Cardiac muscle cell (in vitro differentiated cells and primary cell): ENCODE measurements at places on chromosomes 16 and 17.

DNA sequence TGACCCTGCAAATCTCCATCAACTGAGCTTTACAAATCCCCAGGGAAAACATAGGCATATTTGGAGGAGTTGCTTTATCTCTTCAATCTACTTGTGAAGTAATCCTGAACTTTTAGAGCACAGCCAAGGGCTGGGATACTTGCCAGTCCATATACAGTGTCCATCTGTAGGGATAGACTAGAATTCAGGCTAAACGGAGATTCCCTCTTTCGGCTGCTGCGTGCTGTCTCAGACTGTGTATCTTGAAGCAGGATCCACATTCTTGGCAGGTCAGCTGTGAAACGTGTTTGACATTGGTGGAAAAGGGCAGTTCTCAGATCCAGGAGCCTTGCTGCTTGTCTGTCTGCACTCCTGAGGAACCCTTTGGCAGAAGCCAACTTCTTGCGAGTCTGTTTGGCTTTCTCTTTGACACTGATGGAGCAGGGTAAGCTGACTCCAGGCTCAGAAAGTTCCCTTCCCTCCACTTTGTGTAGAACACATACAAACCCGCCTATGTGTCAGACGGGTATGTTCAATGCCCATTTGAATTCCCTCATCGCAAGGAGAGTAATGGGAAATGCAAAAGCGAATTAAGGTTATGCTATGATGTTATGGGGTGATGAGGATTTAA lies 221.8 kb downstream of the MAP2K4 start:
- no peaks in the 10 kb centered on the region for H3K27me3 ChIP-seq
- peaks cover 14% of the 10 kb centered on the region for H3K4me1 ChIP-seq
- H3K27ac ChIP-seq: peak overlapping the region; percentile 63
- no peak overlapping the region for H3K4me3 ChIP-seq
- DNase-seq: no peak
- no peaks in the 10 kb centered on the region for H3K36me3 ChIP-seq

DNA sequence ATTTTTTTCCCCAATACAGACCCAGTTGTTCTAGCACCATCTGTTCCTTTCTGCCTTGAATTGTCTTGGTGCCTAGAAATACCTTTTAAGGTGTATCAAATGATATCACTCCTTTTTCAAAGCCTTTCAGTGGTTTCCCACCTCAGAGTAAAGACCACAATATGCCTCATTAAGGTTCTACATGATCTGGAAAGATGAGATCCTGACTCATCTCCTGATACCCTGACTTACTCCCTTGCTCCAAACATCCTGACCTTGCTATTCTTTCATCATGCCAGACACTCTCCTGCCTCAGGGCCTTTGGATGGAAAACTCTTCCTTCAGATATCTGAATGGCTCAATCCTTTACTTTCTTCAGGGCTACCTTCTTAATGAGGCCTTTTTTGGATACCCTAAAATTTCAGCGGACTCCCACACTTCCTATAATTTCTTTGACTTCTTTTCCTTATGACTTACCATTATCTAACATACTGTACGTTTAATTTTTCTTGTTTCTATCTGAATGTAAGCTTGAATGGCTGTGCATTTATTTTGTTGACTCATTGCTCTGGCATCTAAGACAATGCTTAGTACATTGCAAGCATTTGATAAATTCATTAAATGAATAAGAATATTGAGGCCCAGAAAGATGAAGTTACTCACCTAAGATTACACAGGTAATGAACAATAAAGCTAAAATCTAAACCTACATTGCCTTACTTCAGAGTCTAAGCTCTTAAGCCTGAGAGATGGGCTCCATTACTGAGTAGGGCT lies 19.2 kb downstream of the FLOT2 start:
- H3K27ac ChIP-seq: no peak overlapping the region
- no peaks in the 10 kb centered on the region for H3K27me3 ChIP-seq
- no peaks in the 10 kb centered on the region for H3K4me1 ChIP-seq
- H3K4me3 ChIP-seq: no peak overlapping the region
- no peak for DNase-seq
- peaks cover 29% of the 10 kb centered on the region for H3K36me3 ChIP-seq

DNA sequence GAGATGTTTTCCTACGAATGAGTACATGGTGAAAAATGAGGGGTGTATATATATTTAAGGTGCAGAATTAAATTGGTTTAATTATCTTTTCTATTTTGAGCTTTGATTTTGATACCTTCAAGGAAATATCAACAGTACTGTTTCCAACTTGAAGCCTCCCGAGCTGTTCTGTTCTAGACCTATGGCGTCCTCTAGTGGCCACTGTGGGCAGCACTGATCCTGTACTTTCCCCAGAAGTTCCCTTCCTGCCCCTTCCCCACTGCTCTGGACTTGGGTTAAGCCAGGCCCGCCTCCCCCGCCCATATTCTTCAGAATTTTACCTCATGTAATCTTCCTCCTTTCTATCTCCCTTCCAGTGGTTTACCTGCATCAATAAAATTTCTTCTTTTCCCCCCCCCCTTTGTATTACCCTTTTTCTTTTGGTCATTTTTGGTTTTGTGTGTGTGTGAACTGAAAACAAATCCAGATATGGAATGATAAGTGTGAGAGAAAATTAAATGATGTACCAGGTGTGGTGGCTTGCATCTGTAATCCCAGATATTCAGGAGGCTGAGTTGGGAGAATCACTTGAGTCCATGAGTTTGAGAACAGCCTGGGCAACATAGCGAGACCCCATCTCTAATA lies 1643.5 kb downstream of the TP53TG3F start:
- H3K4me3 ChIP-seq: no peak overlapping the region
- DNase-seq: no peak
- H3K27ac ChIP-seq: no peak overlapping the region
- no peaks in the 10 kb centered on the region for H3K27me3 ChIP-seq
- no peaks in the 10 kb centered on the region for H3K36me3 ChIP-seq

- H3K4me1 ChIP-seq: peaks cover 15% of the 10 kb centered on the region
- H3K4me3 ChIP-seq: no peak overlapping the region
- no peaks in the 10 kb centered on the region for H3K36me3 ChIP-seq
These were observed 234.9 kb upstream of the CIBAR2 start for GRCh38 chr16:85347213-85347591.

DNA sequence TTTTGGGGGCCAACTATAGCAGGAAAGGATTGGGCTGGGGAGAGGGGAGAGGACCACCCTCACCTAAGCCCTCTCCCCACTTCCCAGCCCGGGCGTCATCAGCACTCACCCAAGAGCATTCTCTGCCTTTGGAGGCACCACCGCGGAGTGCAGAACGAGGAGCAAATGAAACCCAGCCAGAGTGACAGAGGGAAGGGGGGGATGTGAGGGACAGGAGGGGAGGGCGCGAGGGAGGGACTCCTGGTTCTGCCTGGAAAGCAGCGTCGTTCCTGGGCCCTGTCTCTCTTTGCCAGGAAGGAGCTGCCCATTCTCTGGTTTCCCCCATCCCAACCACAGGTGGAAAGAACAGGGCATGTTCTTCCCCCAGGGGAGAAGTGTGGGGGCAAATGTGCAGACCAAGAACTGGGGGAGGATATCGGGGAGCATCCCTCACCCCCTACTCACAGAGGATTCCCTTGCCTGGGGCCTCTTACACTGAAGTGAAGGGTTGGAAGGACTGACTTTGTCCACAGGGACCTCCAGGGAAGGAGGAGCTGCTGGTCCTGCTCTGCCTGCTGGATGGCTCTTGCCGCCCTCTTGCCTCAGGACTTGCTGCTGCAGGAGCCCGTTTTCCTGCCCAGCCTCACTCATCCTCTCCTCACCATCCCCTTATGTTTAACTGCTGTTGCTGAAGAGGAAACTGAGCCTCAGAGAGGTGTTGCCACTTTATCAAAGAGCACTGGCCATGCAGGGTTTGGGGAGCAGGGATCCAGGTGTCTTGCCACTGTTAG lies 3.5 kb upstream of the C17orf113 start:
- no peaks in the 10 kb centered on the region for H3K36me3 ChIP-seq
- H3K27ac ChIP-seq: no peak overlapping the region
- peaks cover 7% of the 10 kb centered on the region for H3K4me1 ChIP-seq
- DNase-seq: peak; percentile 28
- no peaks in the 10 kb centered on the region for H3K27me3 ChIP-seq

DNA sequence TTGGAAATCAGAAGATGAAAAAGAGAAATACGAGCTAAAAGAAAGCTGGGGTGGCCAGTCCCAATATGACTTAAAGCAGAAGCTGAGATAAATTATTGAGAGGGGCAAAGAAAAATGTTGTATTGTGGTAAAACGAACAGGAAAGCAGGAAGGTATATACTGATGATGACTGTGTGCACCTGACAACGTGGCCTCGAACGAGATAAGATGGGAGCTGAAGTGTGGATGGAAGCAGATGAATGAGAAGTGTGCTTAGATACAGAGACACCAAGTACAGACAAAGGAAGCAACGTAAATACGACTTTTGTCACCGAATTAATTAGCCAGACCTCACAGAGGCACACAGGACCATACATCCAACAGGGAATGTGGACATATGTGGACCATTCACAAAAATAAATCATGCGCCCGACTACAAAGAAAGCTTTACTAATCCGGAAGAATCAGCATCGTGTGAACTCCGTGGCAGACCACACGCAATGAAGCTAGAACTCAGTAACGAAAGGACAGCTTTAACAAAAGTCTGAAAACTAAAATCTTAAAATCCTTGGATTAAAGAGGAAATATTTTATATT lies 218.7 kb downstream of the RPTOR start:
- H3K36me3 ChIP-seq: no peaks in the 10 kb centered on the region
- no peak for DNase-seq
- H3K27me3 ChIP-seq: no peaks in the 10 kb centered on the region
- H3K27ac ChIP-seq: no peak overlapping the region
- H3K4me1 ChIP-seq: no peaks in the 10 kb centered on the region
